ENCODE measurements at places on chromosomes 7 and 10. TPM values are rescaled to one million over a fixed set of nuclear protein-coding genes. Genes with fewer than 3 reads are reported as not detected.

DNA sequence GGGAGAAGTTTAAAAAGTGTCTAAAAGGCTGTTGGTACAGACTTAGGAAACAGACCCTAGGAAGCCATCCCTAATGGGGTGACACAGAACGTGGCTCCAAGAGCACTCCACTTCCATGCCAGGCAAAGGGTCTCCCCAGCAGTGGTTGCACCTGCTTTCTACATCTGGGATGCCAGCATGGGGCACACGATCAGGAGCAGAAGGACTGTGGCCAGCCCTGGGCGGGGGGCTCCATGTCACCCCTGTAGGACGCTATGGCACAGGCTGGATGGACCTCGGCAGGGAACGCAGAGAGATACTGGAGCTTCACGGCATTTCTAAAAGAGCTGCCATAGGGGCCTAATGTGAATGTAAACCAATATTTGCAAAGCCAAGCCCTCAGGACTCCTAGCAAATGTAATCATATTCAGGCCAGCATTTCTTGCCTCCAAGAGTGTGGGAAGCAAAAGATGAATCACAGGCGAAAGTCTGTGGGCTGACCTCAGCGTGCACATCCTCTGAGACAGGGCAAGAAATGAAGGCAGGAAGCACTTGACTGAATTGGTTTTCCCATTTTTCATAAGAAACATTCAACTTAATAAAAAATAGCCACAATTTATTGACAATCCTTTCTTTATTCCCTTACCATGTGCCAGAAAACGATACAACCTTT lies 93.9 kb downstream of the ATXN7L1 start:
- DNase-seq = no peak

DNA sequence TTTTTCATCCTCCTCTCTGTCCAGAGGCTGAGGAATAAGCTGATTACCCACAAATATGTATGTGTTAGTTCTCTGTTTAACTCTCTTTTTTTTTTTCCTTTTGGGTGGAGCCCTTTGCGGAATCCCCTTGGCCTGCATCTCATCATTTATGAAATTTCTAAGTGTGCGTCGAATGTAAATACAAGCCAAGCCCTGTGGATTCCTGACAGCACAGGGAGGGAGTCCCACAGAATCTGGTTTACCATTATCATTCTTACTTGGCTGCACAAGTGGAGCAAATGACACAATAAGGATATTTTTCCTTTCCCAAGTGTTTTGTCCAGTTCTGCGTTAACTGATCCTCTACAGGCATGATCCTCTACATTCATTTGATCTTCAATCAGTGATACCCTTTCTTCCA lies 11.4 kb downstream of the STK31 start:
- no peak for DNase-seq

DNA sequence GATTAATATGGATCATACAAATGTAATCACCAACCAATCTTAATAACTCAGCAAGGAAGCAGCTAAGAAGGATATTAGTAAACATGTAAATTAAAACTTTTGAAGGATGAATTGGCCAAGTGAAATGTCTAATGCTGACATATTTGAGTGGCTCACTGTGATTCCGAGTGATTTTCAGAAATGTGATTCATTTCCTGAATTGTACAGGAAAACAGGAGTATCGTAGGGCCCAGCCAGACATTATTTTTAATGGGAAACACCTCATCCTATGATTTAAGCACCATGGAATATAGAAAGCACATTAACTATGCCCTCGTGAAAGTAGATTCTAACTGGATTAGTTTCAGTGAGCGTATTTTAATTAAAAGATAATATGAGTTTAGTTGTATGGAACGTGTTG lies 82.3 kb downstream of the LHFPL3 start:
- no peak for DNase-seq

DNA sequence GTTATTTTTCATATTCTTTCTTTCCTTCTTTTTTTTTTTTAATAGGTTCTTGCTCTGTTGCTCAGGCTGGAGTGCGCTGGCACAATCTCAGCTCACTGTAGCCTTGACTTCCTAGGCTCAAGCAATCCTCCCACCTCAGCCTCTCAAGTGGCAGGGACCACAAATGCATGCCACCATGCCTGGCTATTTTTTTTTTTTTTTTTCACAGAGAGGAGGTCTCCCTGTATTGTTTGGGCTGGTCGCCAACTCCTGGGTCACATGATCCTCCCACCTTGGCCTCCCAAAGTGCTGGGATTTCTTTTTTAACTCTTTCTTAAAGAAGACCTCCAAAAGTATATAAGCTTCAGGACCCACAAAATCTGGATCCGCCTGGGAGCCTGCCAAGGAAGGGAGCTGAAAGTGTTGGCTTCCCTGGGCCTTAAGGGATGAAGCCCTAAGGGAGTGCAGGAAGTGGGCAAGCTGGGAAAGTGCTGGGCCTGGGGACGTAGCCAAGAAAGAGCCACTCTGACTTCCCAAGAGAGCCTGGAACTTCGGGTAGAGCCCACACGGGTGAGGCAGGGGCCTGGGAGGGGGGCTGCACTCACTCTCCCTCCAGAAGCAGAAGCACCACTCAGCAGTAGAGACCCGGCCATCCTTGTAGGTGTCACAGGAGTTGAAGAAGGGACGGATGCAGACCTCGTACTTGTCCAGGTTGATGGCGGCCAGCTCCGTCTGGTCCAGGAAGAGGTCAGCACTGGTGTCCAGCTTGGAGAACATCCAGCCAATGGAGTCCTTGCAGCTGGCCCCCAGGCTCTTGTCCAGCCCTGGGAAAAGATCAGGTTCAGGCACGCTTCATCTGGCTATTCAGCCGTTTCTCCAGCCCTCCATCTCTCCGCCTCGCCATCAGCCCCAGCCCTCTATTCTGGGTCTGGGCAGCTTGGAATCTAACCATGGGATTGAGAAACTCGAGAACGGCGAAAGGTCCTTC lies 21.8 kb downstream of the SPOCK2 start:
- DNase-seq = no peak

- DNase-seq = no peak
These were observed 77.3 kb downstream of the CALD1 start for GRCh38 chr7:134856691-134857090.

GRCh38 chr7:93538061-93538460 lies 36.5 kb downstream of the CALCR start:
- DNase-seq = no peak

DNA sequence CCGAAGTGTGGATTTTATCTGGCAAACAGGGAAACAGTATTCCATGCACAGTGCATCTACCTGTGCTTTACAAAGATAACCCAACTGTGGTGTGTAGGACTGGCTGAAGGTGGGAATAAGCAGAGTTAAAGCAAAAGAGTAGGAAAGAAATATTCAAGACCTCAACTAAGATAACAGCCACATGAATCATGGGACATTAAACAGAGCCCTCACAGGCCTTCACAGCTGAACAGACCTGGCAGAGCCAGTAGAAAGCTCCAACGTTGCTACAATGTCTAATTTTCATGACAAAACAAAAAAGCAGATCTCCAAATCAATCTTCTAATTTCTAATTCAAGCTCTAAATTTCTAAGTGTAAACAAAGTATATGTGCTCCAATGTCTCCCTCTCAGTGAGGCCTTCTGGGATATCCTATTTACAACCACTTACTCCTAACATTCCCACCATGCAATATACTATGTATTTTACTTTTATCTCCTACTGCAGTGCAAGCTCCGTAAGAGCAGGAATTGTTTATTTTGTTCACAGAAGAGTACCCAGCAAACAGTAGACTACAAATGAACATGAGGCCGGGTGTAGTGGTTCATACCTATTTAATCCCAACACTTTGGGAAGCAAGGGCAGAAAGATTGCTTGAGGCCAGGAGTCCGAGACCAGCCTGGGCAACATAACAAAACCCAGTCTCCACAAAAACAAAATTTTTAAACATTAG lies 63.5 kb downstream of the UBE2H start:
- DNase-seq = no peak

GRCh38 chr10:68010426-68010940 lies 64.6 kb downstream of the HERC4 start:
- no peak for DNase-seq

GRCh38 chr10:42646214-42646613 lies 7.8 kb upstream of the ZNF33B start:
- DNase-seq = no peak

GRCh38 chr7:88184848-88185304 lies 35.0 kb downstream of the SRI start:
- no peak for DNase-seq

DNA sequence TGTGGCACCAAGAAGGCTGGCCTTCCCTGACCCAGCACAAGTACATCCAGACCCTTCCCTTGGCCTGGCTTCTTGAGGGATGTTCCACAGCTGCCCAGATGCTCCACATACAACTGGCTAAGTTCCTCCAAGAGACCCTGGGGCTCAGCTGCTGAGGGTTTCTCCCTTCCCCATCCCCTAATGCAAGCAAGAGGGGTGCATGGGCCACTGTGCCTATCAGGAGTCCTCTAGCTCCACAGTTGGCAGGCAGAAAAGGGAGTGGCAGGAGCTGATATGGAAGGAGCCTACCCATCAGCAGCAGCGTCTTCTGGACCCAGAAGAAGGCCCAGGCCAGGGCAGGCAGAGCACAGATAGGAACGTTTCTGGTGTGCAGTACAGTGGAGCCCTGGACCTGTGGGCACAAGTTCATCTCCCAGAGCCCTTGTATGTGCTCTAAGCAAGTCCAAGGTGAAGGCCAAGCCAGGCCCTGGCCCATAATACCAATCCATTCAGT lies 26.2 kb downstream of the VSIR start:
- DNase-seq = no peak

GRCh38 chr10:11057994-11058393 lies 40.3 kb downstream of the CELF2 start:
- no peak for DNase-seq

GRCh38 chr7:92413550-92413949 lies 33.7 kb upstream of the GATAD1 start:
- no peak for DNase-seq

GRCh38 chr7:84113286-84113685 lies 81.3 kb downstream of the SEMA3A start:
- no peak for DNase-seq

NPTX2 gene
- total RNA-seq = 15.9 TPM

RAPGEF5 gene
- 6.0 TPM for total RNA-seq

WNT2 gene
- not detected for total RNA-seq

DOCK1 gene
- total RNA-seq = 62.9 TPM

LFNG gene
- 44.9 TPM for total RNA-seq

BMPER gene
- not detected for total RNA-seq

OR2A42 gene
- not detected for total RNA-seq

GPR26 gene
- total RNA-seq = not detected

EEF1AKMT2 gene
- total RNA-seq = 21.9 TPM

C10orf105 gene
- total RNA-seq = 0.12 TPM

TMEM229A gene
- total RNA-seq = 10.9 TPM

HOXA6 gene
- total RNA-seq = 1.6 TPM

PDCD11 gene
- total RNA-seq = 76.4 TPM

OGDHL gene
- total RNA-seq = 10.6 TPM

DNAH11 gene
- total RNA-seq = 0.63 TPM
